ENCODE measurements at places on chromosomes 13 and 19. TPM values are rescaled to one million over a fixed set of nuclear protein-coding genes. Genes with fewer than 3 reads are reported as not detected.

SPRY2 gene
- 35.8 TPM for total RNA-seq

DNA sequence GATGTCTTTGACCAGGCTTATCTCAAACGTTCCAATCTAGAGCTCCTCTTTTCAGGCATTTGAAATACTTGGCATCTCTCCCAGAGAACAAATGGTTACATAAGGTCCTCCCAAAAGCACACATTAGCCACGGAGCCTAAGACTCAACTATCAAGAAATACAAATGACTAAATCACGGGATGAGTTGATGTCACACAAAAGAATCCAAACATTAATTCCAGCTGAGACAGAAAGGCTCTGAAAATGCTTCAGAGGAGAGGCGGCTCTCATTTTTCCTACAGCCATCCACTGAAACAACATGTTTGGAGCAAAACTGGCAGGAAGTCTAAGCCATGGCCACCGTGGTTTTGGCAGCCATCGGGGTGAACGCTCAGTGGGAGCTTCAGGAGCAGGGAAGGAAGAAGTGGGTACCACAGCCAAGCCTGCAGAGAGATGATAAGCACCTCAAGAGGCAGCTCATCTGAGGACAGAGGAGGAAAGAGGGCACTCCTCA, 122.5 kb downstream of the STK24 start:
- no peak for DNase-seq

BEST2 gene
- not detected for total RNA-seq

DNA sequence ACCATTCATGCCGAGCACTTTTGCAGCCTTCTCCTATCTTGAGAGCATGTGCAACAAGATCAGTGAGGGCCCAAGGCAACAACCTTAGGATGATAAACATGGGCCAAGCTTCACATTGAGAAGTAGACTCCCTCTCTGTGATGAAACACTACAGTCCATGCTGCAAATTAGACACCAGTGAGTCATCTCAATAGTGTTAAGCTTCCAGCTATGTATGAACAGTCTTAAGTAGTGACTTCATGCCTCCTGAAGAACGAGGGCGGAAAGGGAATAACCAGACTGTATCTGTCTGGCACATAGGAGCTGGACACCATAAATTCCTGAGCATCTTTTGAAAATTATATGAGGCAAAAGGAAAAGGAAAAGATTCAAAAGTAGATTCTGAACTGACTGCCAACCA, 309.9 kb upstream of the SLITRK1 start:
- no peak for DNase-seq

GRCh38 chr19:47703301-47703700, 9.9 kb upstream of the EHD2 start:
- DNase-seq = no peak

B3GNT3 gene
- not detected for total RNA-seq

CAPN12 gene
- not detected for total RNA-seq

DNA sequence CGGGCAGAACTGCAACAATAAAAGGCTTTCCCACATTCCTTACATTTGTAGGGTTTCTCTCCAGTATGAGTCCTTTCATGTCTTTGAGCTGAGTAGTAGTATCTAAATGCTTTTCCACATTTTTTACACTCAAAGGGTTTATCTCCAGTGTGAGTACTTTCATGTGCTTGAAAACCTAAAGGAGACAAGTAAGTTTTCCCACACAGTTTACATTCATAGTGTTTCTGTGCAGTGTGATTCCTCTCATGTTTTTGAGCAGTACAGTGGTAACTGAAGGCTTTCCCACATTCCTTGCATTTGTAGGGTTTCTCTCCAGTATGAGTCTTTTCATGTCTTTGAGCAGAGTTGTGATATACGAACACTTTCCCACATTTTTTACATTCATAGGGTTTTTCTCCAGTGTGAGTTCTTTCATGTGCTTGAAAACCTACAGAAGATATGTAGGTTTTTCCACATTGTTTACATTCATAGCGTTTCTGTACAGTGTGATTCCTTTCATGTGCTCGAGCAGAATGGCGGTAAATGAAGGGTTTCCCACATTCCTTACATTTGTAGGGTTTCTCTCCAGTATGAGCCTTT, 47.0 kb downstream of the ZNF44 start:
- DNase-seq = no peak

- DNase-seq = peak; percentile 37
Measured at GRCh38 chr19:50513746-50514345, at the start of gene ASPDH. Gene ASPDH (minus strand): TSS chr19:50513913. CDS start chr19:50513823, 90 bp downstream.

All from Right ventricle myocardium superior (tissue), 1 donor.